ENCODE measurements at places on chromosomes 5 and 9.
A peak's percentile ranks its signal among the peaks of the same experiment; 100 is the strongest.

DNA sequence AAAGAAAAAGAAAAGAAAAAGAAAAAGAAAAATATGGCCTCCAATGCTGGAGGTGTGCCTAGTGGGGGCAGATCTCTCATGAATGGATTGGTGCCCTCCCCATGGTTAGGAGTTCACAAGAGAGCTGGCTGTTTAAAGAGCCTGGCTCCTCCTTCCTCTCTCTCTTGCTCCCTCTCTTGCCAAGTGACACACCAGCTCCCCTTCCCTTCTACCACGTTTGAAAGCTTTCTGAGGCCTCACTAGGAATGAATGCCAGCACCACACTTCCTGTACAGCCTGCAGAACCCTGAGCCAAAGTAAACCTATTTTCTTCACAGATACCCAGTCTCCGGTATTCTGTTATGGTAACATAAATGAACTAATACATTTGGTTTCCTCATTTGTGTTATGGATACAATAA, 14.4 kb upstream of the GALNT10 start:
- no peak for DNase-seq

- no peak for DNase-seq
These were observed 100.4 kb downstream of the IRX2 start for GRCh38 chr5:2651116-2651515.

DNA sequence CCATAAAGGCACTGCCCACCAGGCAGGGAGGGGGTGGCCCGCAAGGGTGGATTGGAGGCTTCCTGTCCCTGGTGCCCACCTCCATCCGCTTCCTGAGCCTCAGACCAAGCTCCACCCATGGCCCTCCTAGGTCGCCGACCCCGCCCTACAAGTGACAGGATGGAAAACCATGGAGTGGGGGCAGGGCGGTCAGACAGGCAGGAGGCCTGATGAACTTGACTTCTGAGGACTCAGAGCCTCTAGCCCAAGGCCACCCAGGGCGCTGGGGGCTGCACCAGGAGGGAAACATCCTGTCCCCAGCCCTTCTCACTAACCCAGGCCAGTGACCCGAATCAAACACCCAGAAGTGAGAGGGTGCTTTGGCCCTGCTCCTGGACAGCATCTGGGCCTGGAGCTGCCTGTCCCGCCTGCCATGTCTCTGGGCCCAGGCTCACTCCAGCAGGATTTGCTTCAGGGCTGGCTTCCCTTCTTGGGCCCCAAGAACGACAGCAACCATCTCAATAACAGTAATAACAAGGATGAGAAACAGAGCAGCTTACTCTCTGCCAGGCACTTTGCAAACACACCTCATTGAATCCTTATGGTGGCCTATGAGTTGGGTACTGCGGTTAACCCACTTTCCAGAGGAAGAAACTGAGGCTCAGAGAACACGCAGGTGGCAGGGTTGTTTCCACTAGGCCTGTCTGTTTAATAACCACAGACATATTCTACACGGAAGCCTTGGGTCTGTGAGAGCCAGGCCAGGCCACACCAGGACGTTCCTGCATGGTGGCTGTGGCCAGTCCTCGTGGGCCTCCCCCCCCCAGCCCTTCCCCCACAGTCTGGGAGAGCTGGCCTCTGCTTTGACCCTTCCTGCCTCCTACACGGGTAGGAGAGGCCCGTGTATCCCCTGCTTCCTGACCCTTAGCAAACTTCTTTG, 4.4 kb upstream of the ST6GALNAC6 start:
- peak; percentile 50 for DNase-seq

DNA sequence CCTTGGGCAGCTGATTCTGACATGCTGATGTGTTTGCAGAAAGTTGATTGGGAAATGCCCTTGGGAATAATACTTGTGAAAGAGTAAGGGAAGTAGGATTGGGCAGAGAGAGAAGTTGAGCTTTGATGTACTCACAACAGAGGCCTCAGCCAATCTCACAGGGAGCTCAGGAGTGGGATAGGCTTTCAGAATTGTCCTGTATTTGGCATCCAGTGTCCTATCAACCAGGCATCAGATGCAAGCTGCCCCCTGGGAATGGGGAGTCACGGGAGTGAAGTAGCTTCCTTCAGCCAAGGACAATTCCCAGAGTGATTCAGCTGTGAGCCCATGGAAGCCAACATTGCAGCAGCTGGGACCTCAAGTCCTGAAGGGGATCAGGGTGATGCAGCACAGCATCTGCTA, 39.6 kb downstream of the DMAC1 start:
- DNase-seq = no peak

- no peak for DNase-seq
These were observed 2.4 kb downstream of the PGGT1B start for GRCh38 chr5:115260248-115260647.

GRCh38 chr5:68898951-68899471, 194.8 kb upstream of the SLC30A5 start:
- DNase-seq = no peak

DNA sequence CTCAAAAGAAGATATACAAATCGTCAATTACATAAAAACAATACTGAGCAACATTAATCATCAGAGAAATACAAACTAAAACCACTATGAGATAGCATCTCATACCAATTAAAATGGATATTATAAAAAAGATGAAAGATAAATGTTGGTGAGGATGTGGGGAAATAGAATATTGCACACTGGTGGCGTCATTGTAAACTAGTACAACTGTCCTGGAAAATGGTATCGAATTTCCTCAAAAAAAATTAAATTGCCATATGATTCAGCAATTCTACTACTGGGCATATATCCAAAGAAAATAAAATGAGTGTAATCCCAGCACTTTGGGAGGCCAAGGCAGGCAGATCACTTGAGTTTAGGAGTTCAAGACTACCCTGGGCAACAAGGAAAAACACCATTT, 326.0 kb upstream of the FTMT start:
- DNase-seq = no peak

DNA sequence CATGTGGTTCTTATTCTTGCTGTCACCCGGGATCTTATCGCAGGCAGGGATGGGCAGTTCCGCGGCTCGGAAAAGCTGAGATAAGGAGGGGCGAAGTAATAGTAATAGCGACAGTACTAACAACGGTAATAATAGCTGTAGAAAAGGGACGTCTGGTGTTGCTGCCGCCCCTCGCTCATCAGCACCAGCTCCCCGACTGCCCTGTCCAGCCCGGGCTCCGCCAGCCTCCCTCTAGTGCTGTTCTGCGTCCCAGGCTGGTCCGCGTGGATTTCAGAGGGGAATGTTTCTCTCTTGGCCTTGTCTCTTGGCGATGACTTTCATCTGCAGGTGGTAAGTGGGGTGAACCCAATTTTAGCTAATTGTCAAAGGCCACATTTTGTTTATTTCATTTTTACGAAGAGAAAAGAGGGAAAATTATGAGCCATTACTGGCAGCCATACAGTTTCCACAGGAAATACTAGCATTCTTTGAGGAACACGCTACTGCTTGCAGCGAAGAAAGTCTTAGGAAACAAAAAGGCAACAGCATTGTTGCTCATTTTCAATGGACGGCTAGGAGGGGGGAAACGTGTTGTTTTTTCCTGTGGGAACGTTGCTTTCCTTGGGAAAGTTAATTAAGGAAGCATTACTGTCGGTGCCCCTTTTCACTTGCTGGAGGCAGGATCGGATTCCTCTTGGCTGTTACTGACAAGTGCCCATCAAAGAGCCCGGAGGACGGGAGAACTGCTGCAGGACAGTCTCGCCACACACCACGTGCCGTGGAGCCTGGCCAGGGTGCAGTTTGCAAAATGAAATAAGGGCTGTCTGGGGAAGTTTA, 762 bp downstream of the SNCAIP start:
- DNase-seq = no peak

DNA sequence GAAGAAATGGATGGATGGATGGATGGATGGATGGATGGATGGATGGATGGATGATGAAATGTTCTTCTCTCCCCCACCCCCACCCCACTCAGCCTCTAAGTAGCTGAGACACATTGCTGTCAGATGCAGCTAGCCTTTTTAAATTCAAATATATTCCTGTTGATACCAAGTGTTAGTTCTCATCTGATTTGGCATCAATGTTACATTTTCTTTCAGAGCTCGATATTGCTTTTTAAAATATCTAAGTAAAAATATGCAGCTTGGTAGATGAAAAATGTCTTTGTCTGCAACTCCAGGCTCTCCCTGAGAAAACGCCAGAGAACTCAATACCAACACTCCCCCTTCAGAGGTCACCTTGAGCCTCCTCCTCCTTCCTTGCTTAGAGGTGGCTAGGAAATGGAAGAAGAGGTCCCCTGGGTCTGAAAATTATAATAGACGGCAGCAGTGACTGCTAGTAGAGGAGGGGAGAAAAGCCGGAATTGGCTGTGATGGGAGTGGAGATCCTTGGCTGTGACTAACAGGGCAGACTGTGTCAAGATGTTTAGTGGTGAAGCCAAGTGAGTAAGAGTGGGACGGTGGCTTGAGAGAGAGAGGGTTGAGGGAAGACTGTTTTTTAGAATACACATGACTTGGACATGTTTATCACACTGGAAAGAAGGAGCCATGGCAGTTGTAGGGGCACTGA, 156.0 kb downstream of the ZNF462 start:
- DNase-seq = no peak

- DNase-seq = no peak
These were observed 10.4 kb downstream of the FREM1 start for GRCh38 chr9:14899815-14900193.

GRCh38 chr9:19922476-19923118, 133.8 kb upstream of the SLC24A2 start:
- DNase-seq = no peak

GRCh38 chr5:18098691-18099090, 464.4 kb downstream of the TAF11L14 start:
- no peak for DNase-seq

DNA sequence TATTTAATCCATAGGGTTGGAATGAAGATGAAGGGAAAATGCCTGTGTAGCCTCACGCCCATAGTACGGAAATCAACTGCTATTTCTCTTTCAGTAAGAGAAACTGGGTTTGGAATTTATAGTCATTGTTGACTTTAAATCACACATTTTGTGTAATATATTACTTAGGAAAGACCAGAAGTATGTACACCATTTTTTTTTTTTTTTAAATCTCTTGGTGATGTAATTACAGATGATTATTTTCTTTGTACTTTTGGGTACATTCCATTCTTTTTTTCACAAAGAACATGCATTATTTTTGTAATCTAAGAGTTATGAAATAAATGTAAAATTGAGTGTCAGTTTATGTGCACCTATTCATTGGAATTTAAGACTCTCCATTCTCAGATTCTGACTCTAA, 45.7 kb downstream of the POC5 start:
- DNase-seq = no peak

GRCh38 chr9:107739601-107740082, 250.1 kb upstream of the KLF4 start:
- no peak for DNase-seq

- no peak for DNase-seq
These were observed 130.5 kb upstream of the ITGA1 start for GRCh38 chr5:52657247-52657645.

- no peak for DNase-seq
These were observed 24.8 kb downstream of the CSF1R start for GRCh38 chr5:150061538-150061995.

DNA sequence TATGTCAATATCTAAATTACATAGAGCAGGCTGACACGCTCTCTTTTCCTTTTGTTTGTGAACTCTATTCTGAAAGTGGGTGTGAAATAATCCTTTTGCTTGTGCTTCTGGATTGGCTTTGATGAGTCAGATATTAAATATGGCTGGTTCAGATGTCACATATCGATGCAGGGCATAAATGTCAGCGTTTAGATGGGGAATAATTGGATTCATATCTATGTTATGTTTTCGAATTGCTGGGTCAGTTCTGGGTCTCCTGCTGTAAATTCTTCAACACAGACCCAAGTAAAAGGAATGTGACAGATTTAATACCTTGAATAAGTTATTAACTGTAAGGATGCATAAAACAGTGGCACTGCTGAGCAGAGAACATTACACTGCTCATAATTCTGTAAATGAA, 118.7 kb upstream of the SNX2 start:
- no peak for DNase-seq

- DNase-seq = no peak
These were observed 2.0 kb downstream of the DAB2 start for GRCh38 chr5:39422728-39423285.

- no peak for DNase-seq
These were observed 337.5 kb downstream of the CDH9 start for GRCh38 chr5:26700759-26701384.

GRCh38 chr9:5958273-5958672, 57.2 kb downstream of the RANBP6 start:
- no peak for DNase-seq

GRCh38 chr5:89286320-89286719, 403.3 kb upstream of the MEF2C start:
- DNase-seq = no peak

GRCh38 chr9:12658531-12659209, 34.5 kb upstream of the TYRP1 start:
- no peak for DNase-seq

GRCh38 chr5:56814361-56814962, 887 bp upstream of the MAP3K1 start:
- peak; percentile 35 for DNase-seq

DNA sequence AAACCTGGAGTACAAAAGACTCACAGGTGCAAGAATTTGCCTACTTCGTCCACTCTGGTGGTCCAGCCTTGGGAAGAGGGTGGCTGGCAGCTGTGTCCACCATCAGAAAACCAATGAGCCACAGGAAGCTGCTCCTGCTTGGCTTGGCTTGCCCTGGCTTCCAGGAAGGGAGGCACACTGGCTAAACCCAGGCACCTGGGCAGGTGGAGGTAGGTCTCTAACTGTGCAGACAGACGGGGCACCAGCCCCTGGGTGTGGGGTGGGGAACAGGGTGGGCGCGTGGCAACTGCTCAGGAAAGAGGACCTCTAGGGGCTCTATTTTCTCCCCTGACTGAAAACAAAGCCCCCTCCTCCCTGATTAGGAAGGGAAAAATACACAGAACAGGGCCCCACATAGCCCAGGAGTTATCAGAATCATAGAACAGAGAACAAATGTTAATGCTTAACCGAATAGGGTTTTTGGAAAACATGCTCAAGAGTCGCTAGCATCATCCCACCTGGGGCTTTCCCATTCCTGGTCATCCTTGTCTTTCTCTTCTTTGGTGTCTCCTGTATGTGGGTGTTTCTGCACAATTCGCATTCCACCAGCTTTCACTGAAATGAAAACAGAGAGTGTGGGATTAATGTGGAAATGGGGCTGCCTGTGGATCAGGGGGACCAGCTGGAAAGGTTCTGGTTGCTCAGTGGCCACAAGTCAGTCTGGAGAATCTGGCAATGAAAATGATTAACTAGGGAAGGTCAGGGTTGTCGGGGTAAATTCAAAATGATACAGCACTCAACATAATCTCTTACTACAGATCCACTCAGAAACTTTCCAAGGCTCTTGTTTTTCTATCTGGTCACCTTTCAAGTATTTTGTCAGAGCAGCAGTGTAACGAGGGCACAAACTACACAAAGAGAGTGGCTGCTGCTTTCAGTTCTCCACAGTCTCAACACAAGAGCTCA, 13.1 kb downstream of the DAP start:
- DNase-seq = no peak

- DNase-seq = no peak
These were observed 68.3 kb downstream of the KCNIP1 start for GRCh38 chr5:170571875-170572852.

GRCh38 chr5:148910686-148911361, 84.4 kb downstream of the ADRB2 start:
- no peak for DNase-seq

- DNase-seq = no peak
These were observed 57.5 kb upstream of the HTR1A start for GRCh38 chr5:64019746-64020145.

Data from activated naive CD4-positive, alpha-beta T cell (primary cell).